ENCODE measurements at places on chromosomes 1 and 21. TPM values are rescaled to one million over a fixed set of nuclear protein-coding genes. Genes with fewer than 3 reads are reported as not detected.

- no peak for DNase-seq
- H3K4me3 ChIP-seq, result no peak overlapping the region
- no peak overlapping the region for H3K27ac ChIP-seq
- no peaks in the 10 kb centered on the region for H3K36me3 ChIP-seq
Measured at GRCh38 chr1:226111883-226112261, 49.4 kb downstream of the H3-3A start.

- H3K36me3 ChIP-seq, result no peaks in the 10 kb centered on the region
- H3K27ac ChIP-seq, result no peak overlapping the region
- H3K4me1 ChIP-seq, result no peaks in the 10 kb centered on the region
- DNase-seq, result no peak
Measured at GRCh38 chr1:83583351-83584014, 415.4 kb downstream of the TTLL7 start.

Gene GOLT1A
- not detected for total RNA-seq

GRCh38 chr1:94608142-94608851 is 66.7 kb upstream of the F3 start:
- no peak overlapping the region for H3K4me3 ChIP-seq
- peak overlapping the region; percentile 85 for H3K27ac ChIP-seq
- no peaks in the 10 kb centered on the region for H3K27me3 ChIP-seq
- DNase-seq, result no peak
- no peaks in the 10 kb centered on the region for H3K36me3 ChIP-seq

Gene OR2T11
- not detected for total RNA-seq

GRCh38 chr1:21289700-21290545 is at the start of gene ECE1:
ECE1 (minus strand) TSS chr1:21290463; CDS start chr1:21290414, 49 bp downstream.
- no peaks in the 10 kb centered on the region for H3K27me3 ChIP-seq
- H3K27ac ChIP-seq, result peak within 1 kb of the TSS; percentile 69
- peak; percentile 54 for DNase-seq
- H3K36me3 ChIP-seq, result no peaks in the 10 kb centered on the region
- H3K4me1 ChIP-seq, result peaks cover 54% of the 10 kb centered on the region

GRCh38 chr1:76269155-76269554 is 194.6 kb downstream of the ST6GALNAC3 start:
- H3K27ac ChIP-seq, result peak overlapping the region; percentile 78
- peaks cover 36% of the 10 kb centered on the region for H3K4me1 ChIP-seq
- H3K36me3 ChIP-seq, result no peaks in the 10 kb centered on the region
- H3K4me3 ChIP-seq, result no peak overlapping the region

GRCh38 chr1:206577626-206578025 is 34.6 kb downstream of the EIF2D start:
- peaks cover 17% of the 10 kb centered on the region for H3K4me1 ChIP-seq
- no peaks in the 10 kb centered on the region for H3K36me3 ChIP-seq
- DNase-seq, result no peak
- no peak overlapping the region for H3K4me3 ChIP-seq
- no peaks in the 10 kb centered on the region for H3K27me3 ChIP-seq

- no peak overlapping the region for H3K4me3 ChIP-seq
- no peak overlapping the region for H3K27ac ChIP-seq
- H3K4me1 ChIP-seq, result no peaks in the 10 kb centered on the region
- no peak for DNase-seq
- H3K27me3 ChIP-seq, result no peaks in the 10 kb centered on the region
- H3K36me3 ChIP-seq, result no peaks in the 10 kb centered on the region
Measured at GRCh38 chr1:17295292-17295691, 12.7 kb upstream of the PADI4 start.

Gene AKR7A3
- 2.7 TPM for total RNA-seq

GRCh38 chr1:233373226-233373625 is 45.7 kb downstream of the MAP3K21 start:
- H3K27me3 ChIP-seq, result no peaks in the 10 kb centered on the region
- H3K4me1 ChIP-seq, result peaks cover 5% of the 10 kb centered on the region
- no peak overlapping the region for H3K4me3 ChIP-seq
- H3K27ac ChIP-seq, result no peak overlapping the region
- H3K36me3 ChIP-seq, result no peaks in the 10 kb centered on the region

DNA sequence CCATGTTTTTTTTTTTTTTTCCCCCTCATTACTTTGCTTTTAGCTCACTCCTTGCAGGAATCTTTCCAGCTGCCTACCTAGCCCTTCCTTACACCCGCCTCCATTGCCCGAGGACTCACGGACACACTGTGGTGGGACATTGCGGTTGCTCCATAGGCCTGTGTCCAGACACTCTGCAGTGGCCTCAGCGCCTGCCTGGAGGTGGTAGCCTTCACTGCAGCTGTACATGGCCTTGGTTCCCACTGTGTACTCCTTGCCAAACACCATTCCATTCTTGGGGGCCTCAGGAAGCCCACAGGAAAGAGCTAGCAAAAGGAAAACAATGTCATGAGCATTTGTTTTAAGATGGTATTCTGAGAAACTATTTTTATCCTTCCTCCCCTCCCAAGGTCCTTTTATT is 99.9 kb downstream of the ZSCAN20 start:
- H3K27ac ChIP-seq, result no peak overlapping the region
- no peaks in the 10 kb centered on the region for H3K36me3 ChIP-seq
- no peak overlapping the region for H3K4me3 ChIP-seq
- H3K4me1 ChIP-seq, result no peaks in the 10 kb centered on the region
- no peaks in the 10 kb centered on the region for H3K27me3 ChIP-seq

Gene FCRL4
- total RNA-seq, result not detected

Gene PIK3CD
- 5.9 TPM for total RNA-seq

- DNase-seq, result no peak
- no peak overlapping the region for H3K27ac ChIP-seq
- H3K4me1 ChIP-seq, result peaks cover 13% of the 10 kb centered on the region
- H3K4me3 ChIP-seq, result no peak overlapping the region
Measured at GRCh38 chr1:23527366-23527765, 3.7 kb downstream of the E2F2 start.

All from thyroid gland (tissue), 4 donors.